ENCODE measurements at places on chromosomes 2 and 18. TPM values are rescaled to one million over a fixed set of nuclear protein-coding genes. Genes with fewer than 3 reads are reported as not detected.

Gene SH3RF3
- total RNA-seq, result 2.9 TPM

DNA sequence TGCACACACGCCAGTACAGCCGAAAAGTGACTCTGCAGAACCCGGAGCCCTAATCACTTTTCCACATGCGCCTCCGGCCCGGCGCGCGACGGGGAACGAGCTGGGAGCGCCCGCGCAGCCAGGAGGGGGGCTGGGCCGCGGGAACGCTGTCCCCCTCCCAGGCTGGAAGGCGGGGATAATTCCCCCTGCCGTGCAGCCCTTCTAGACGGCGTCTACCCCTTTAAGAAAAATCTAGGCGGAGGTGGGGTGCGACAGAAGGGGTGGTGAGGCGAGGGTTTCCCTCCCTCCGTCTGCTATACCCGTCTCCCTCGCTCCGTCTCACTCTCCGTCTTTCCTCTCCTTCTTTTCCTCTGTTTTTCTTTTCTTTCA lies 2.4 kb downstream of the CYP26B1 start:
- H3K4me3 ChIP-seq, result peak overlapping the region; percentile 37
- no peaks in the 10 kb centered on the region for H3K36me3 ChIP-seq
- peaks cover 3% of the 10 kb centered on the region for H3K27me3 ChIP-seq
- no peak overlapping the region for H3K27ac ChIP-seq
- H3K4me1 ChIP-seq, result peaks cover 29% of the 10 kb centered on the region
- no peak for DNase-seq

Gene RSAD2
- total RNA-seq, result 1.8 TPM

Gene CXCR4
- total RNA-seq, result 20.4 TPM

Gene CHST9
- 9.2 TPM for total RNA-seq
